ENCODE measurements at places on chromosomes 7 and 10.

DNA sequence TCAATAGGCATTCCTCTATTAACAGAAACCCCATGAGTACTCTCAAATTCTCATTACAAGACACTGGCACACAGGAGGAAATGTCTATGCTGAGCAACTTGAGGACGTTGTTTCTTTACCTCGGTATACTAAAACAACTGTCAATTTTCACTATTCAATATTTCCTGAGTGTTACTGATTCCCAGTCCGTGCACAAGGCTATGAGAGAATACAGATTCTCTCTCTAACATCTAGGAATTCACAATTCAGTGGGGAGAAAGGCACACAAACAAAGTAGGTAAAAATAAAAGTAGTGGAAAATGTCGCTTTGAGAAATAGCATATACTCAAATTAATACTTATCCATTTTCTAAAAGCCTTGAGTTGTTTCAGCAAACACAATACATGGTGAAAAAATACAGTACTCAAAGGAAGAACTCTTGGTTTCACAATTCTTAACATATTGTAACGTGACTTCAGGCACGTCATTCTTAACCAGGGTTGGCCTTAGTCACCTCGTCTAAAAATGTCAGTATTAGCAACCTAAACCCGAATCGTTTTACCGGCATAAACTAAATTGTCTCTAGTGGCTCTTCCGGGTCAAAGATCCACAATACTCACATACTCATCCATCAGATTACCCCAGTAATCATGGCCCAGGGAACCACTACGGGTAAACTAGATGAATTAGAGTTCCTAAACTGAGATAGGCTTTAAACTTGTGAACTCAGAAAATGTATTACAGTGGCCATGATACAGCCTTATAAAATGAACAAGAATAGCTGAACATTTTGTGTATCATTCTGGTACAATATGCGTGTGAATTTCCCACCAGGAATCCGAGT, 1.5 kb downstream of the IPMK start:
- peak; percentile 12 for DNase-seq

- no peak for DNase-seq
Measured at GRCh38 chr10:98062424-98062823, 32.0 kb upstream of the CRTAC1 start.

- peak; percentile 56 for DNase-seq
Measured at GRCh38 chr7:131109759-131110296, 217.8 kb upstream of the MKLN1 start.

DNA sequence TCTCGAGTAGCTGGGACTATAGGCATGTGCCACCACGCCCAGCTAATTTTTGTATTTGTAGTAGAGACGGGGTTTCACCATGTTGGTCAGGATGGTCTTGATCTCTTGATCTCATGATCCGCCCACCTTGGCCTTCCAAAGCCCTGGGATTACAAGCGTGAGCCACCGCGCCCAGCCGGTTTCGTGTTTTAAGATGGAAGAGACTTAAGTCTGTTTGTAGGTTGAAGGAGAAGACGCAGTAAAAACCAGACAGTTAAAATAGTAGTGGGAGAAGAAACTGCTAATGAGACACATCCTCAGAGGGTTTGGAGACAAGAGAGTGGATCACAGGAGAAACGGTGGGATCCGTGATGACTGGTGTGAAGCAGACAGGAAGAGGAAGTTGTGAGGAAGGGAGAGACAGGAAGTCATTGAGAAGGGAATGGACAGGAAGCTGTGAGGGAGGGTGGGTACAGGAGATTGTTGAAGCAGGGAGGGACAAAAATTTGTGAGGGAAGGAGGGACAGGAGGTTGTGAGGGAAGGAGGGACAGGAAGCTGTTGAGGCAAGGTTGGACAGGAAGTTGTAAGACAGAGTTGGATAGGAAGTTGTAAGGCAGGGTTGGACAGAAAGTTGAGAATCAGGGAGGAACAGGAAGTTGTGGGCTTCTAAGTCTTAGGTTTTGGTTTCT, 115.5 kb downstream of the WDFY4 start:
- no peak for DNase-seq

DNA sequence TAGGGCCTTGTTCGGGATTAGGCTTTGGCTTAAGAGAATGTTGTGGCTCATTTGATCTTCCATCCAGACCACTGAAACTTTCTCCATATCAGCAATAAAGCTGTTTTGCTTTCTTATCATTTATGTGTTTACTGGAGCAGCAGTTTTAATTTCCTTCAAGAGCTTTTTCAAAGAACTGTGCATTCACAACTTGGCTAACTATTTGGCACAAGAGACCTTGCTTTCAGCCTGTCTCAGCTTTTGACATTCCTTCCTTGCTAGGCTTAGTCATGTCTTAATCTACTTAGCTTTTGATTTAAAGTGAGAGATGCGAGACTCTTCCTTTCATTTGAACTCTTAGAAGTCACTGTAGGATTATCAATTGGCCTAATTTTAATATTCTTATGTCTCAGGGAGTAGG, 19.1 kb upstream of the AKR1B1 start:
- no peak for DNase-seq

DNA sequence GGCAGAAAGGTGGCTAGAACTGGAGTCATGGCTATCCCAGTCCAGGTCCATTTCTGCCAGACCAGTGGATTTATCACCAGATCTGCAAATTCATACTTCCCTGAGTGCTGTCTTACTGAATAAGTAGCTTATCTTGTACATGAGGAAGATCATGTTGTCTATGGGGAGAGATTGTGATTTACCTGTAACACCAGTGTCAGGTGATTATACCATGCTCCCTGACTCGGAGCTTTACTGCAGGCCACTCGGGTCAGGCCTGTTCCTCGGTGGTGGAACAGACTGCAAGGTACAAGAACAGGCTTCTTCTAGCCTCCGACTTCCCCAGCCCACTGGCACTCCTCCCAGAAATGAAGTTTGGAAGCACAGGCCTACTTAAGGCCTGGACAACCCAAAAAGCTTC, 42.6 kb upstream of the DLG5 start:
- no peak for DNase-seq

DNA sequence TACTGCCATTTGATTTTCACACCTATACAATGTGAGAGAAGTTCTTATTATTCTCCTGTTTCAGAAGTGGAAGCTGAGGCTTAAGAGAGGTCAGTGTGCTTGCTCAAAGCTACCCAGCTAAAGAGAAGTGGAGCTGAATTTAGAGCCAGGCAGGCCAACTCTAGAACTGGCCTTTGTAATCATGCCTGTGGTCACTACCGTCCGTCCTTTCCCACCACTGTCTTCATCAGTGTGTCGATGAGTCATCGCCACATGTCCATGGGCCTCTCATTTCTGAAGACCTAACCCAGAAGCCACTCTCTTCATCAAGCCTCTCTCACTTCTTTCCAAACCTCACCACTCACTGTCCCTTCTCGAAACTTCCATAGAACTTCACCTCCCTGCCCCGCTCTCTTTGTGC, 237.8 kb downstream of the KIAA1217 start:
- no peak for DNase-seq

GRCh38 chr10:21463436-21463835, 62.0 kb downstream of the SKIDA1 start:
- DNase-seq = no peak

DNA sequence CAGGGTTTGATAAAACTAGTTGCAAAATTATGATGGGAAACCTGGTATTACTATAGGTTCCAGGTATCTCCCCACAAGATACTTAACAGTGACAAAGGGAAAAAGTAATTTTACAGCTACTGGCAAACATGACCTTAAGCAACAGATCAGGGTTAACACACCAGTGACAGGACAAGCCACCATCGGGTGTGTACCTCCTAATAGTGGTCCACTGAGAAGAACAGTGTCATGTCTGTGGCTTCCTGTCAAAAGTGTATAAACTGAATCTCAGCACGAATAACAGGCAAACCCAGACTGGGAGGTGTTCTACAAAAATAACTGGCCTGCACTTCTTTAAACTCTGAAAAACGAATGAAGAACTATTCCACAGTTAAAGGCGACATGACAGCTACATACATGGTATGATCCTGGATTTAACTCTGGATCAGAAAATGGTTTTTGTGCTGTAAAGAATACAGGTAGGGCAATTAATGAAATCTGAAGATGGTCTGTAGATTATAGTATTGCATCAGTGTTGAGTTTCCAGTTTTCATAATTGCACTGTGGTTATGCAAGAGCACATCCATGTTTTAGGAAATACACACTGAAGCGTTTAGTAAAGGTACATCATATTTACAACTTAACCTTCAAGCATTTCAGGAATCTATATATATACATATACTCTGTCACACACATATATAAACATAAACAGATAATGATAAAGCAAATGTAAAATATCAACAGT, 32.0 kb upstream of the ARMS2 start:
- peak; percentile 55 for DNase-seq

- peak; percentile 30 for DNase-seq
Measured at GRCh38 chr10:122551450-122551849, 9.1 kb upstream of the DMBT1 start.

- no peak for DNase-seq
Measured at GRCh38 chr7:14184292-14184864, 194.9 kb upstream of the ETV1 start.

GRCh38 chr10:51162002-51162401, 87.7 kb downstream of the PRKG1 start:
- DNase-seq = no peak

DNA sequence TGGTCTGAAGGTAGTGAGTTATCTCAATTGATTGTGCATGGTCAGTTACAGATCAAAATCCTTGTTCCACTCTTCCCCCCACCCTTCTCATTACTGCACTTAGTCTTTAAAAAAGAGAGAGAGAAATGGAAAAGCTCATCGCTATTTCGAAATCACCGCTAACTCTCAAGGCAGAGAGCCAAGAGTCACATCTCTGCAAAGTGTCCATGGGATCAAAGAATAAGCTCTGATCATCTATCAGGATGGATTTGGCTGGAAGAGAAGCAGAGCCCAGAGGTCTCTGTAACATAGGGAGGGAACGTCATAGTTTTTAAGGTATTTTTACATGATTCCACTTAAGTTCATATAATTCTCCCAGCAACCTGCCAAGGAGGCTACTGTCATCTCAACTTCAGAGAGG, 30.0 kb upstream of the MYH16 start:
- no peak for DNase-seq

DNA sequence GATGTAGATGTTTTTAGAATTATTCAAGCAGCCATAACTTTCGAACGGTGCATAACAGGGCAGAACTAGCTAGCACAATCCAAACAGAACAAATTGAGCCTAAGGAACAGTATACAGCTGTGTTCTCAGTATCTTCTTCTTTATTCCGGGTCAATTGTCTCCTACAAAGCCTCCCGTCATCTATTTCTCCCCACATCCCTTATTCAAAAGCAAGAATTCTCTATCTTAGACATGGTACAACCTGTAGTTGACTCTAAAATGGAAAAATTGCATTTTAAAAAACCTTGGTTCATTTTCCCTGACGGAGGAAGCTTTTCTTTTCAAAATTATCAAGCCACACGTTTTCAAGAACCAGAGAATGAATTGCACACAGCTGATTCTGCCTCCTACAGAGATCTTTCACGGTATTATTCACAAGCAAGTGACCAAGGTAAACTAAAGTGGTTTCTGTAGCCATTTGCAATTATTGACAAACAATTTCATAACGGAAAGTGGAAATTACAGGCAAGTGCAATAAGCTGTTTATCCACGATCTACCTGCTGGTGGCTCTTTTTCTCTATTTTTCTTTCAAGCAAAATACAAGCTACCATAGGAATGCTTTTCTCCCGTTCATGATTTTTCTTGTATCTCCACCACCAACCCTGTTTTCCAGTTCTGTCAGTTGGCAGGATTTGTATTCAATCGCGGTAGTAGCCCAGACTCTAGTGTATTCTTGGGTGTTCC, 2.3 kb downstream of the GRM8 start:
- DNase-seq = no peak

GRCh38 chr7:48183965-48184364, 12.7 kb downstream of the ABCA13 start:
- DNase-seq = no peak

- no peak for DNase-seq
Measured at GRCh38 chr10:127797339-127797738, 60.4 kb downstream of the FOXI2 start.

DNA sequence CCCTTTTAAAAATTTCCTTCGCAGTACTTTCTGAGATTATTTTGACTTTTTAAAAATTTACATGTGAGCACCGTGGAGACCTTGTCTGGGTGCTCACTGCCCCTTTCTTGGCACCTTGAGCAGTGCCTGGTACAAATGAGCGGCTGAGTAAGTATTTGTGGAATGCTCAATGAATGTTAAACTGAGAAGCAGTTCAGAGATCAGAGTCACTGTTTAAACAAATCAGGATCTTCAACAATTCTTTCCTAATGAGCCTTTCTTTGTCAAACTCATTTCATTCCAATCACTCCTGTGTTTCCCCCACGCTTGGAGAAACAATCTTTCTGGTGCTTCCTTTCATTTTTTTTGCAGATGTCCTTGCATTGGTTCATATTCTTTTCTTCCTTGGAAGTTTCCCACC, 611.3 kb upstream of the GALNT17 start:
- no peak for DNase-seq

DNA sequence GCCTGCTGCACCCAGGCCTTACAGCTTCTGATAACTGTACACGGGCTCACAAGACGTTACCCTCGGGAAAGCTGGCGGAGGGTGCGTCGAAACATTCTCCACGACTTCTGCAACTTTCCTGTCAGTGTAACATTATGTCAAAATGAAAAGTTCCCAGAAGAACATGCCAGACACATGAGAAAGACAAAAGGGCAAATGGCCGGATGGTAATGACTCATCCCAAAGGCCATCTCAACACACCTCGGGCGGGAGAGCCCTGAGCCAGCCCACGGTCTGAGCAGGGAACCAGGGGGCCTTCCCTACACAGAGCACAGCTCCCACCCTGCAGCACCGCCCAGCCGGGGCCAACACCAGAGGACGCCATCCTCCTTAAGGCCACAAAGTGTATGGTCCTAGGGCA, 118.7 kb downstream of the MAD1L1 start:
- no peak for DNase-seq

DNA sequence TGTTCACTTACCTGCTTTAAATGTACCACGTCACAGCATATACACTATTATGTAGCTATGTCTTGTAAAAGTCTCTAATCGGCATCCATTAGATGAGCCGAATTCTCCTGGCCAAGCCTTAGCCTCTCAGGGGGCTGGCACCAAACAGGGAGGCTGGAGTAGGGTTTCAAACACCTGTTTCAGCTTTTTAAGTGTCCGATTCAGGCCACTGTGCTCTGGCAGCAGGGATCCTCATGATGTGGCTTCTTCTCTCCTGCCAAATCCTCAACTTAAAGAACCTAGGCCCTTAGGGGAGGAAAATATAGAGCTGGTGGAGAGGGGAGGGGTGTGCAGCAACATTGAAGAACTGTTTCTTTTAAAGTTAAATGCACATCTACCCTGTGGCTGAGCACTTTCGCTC, 68.5 kb upstream of the NFKB2 start:
- DNase-seq = no peak

DNA sequence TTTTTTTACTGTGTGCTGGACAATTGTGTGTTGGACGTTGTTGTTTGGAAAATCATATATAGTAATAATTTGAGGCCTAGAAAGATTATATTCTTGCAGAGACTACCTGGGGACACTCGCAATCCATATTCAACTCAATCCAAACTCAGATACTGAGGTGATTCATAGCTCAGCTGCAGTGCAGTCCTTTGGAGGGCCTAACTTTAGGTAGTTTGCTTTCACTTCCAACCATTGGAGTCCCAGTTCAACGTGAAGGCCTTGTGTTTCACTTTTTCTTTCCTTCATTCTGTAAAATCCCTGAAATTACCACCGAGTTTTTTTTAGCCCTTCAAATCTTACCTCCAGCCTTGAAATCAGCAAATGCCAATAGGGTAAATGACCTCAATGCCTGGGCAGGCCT, 32.3 kb downstream of the ATRNL1 start:
- DNase-seq = no peak
